CD8-positive, alpha-beta memory T cell (primary cell): ENCODE measurements at places on chromosomes 4 and X. TPM values are rescaled to one million over a fixed set of nuclear protein-coding genes. Genes with fewer than 3 reads are reported as not detected.

Gene ANK2
- polyA plus RNA-seq, result not detected

Gene GLOD5
- not detected for polyA plus RNA-seq

Gene GPM6B
- polyA plus RNA-seq, result 0.30 TPM

Gene GAGE12H
- not detected for polyA plus RNA-seq

GRCh38 chrX:17007134-17007768 lies 60.8 kb downstream of the REPS2 start:
- no peak for DNase-seq

GRCh38 chr4:173074501-173074946 lies 94.1 kb upstream of the GALNT7 start:
- DNase-seq, result no peak

GRCh38 chr4:126735294-126736132 lies 897.2 kb upstream of the INTU start:
- DNase-seq, result no peak

DNA sequence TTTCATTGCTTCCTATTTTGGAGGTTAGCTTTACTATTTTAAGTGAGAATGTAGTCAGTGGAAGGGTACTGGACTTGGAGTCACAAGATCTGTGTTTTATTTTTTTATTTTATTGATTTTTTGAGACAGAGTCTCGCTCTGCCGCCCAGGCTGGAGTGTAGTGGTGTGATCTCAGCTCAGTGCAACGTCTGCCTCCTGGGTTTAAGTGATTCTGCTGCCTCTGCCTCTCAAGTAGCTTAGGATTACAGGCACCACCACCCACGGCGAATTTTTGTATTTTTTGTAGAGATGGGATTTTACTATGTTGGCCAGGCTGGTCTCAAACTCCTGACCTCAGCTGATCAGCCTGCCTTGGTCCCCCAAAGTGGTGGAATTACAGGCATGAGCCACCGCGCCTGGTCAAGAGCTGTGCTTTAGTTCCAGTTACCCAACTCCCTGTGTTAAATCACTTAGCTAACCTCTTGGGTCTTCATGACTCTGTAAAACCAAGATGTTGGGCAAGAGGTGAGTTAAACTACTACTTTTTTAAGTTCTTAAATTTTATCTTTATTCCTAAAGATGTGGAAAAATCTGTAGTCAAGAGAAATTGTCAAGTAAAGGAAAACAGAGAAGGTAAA lies 11.2 kb downstream of the USP9X start:
- no peak for DNase-seq

DNA sequence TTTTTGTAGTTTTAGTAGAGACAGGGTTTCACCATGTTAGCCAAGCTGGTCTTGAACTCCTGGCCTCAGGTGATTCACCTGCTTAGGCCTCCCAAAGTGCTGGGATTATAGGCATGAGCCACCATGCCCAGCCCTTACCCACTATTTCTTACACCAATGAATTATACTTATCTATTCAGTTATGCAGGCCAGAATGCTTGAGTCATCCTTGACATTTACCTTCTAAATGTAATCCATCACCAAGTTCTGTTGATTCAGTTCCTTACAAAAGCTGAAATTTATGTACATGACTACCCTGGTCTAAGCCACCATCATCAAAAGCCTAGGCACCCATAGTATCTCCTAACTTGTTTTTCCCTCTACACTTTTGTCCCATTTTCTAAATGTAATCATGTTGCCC lies 585.7 kb downstream of the IL15 start:
- DNase-seq, result no peak

GRCh38 chr4:123419885-123420755 lies 23.5 kb downstream of the SPRY1 start:
- DNase-seq, result no peak

DNA sequence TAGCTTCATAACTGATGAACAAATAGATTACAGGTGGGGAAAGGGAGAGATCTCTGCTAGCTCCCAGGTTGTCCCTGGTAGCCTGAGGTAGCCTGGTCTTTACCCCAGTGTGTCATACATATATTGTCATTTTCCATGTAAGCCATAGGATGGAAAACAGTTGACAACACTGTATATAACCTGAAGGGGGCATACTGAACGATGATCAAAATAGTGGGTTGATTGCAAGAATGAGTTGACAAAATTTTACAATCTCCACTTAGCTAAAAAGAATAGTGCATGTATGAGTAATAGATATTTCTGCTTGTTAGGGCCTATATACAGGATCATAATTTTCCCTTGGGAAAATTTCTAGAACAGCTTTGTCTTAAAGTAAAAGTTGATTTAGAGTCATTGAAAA lies 304.1 kb upstream of the HAND2 start:
- no peak for DNase-seq
